ENCODE measurements at places on chromosomes 2 and 18.

DNA sequence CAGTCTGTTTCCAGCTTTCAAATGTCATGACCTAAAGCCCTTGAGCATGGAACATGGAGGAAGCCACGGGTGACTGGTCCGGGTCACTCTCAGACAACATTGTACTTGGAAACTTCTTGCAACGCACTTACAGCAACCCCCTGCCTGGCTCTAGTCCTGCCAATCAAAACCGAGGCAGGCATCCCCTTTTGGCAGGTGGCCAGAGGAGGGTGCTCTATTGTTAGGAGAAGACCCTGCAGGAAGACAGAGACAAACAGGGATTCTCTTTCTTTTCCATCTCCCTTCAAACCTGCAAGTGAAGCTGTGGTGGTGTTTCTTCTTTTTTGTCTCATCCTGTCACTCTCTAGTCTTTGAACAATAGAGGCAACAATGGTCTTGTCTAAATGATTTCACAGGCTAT is 667.2 kb downstream of the ZEB2 start:
- DNase-seq = peak; percentile 4

- no peak for DNase-seq
Observed at GRCh38 chr2:176642074-176642473, 372.8 kb downstream of the MTX2 start.

GRCh38 chr2:60844105-60844504 is 37.3 kb upstream of the REL start:
- no peak for DNase-seq

DNA sequence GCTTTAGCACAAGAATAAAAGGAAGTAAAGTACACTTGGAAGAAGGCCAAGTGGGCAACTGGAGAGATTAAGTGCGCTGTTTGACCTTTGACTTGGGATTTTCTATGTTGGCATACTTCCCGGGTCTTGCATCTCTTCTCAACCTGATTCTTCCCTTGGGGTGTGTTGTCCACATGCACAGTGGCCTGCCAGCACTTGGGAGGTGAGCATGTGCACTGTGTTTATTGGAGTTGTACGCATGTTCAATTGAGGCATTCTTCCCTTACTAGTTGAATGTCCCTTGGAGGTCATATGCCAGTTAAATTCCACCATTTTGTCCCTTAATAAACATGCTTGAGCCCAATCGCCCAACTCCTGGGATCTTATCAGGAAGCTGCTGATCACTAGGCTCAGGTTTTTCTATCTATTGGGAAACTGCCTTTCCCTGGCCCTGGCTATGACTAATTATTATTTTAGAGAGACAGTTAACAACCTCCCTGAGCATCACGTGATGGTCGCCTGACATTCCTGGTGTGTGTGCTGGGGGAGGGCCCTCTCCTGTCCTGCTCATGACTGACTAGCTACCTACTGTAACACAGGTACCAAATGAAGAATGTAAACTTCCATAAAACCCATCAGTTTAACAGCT is 62.5 kb upstream of the RAPGEF4 start:
- DNase-seq = no peak

- peak; percentile 69 for DNase-seq
Observed at GRCh38 chr2:239326831-239327535, 73.8 kb downstream of the HDAC4 start.

DNA sequence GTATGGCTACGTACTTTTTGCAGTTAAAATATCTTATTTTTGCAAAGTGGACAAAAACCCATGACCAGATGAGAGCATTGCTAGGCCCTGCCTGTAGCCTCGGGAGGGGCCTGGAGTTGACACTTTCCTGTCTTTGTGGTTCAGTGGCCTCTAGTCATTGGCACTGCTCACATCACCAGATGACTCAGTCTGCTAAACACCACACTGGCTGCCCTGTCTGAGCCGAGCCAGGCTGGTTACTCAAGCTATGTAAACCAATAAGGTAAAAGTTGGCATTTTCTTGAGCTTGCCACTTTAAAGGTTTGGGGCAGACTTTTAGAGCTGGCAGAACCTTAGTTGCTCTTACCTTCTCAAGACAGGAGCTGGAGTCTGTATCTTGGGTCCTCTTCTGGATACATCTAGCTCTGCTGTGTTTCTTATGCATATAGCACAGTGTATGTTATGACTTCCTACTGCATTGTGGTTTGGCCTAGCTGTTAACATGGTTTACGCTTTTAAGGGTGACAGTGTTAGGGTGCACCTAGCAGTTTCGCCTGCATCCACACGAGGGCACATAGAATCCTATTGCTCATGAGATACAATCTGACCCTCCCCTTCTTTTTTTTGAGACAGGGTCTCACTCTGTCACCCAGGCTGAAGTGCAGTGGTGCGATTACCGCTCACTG is 76.4 kb downstream of the AP1S3 start:
- DNase-seq = peak; percentile 40

GRCh38 chr2:195238826-195239225 is 418.2 kb upstream of the SLC39A10 start:
- DNase-seq = no peak

GRCh38 chr18:3688690-3689089 is 238.7 kb downstream of the TGIF1 start:
- DNase-seq = no peak
